ENCODE measurements at places on chromosomes 3 and 15. TPM values are rescaled to one million over a fixed set of nuclear protein-coding genes. Genes with fewer than 3 reads are reported as not detected.

DNA sequence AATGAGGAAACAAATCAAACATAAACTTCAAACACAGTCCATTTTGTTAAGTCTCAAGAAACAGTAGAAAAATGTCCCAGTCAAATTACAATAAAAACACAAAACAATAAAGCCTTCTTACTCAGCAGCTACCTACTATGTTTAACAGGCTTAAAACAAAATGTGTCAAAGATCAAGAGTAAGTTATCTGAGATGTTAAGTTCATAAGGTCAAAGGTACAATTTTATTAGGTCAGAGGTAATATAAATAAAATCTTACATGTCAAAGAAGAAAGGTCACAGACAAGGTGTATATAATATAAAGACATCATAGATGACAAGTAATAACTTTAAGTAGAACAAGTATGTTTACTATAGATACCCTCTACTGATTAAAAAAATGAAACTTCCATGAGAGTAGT lies 208.3 kb downstream of the SCAPER start:
- no peak for DNase-seq

GOLGA6L4 gene
- total RNA-seq, result 0.08 TPM

- no peak for DNase-seq
Observed at GRCh38 chr15:91142946-91143345, 42.9 kb downstream of the SV2B start.

SCAMP5 gene
- total RNA-seq, result 2.2 TPM

GRCh38 chr3:128551867-128552266 lies 58.9 kb upstream of the GATA2 start:
- DNase-seq, result no peak

GRCh38 chr3:126104742-126105605 lies 21.1 kb upstream of the SLC41A3 start:
- DNase-seq, result no peak

CA12 gene
- total RNA-seq, result 174 TPM

GRCh38 chr3:148428862-148429605 lies 268.7 kb upstream of the AGTR1 start:
- DNase-seq, result no peak

GRCh38 chr15:68298882-68299381 lies 21.4 kb downstream of the FEM1B start:
- peak; percentile 47 for DNase-seq

DNA sequence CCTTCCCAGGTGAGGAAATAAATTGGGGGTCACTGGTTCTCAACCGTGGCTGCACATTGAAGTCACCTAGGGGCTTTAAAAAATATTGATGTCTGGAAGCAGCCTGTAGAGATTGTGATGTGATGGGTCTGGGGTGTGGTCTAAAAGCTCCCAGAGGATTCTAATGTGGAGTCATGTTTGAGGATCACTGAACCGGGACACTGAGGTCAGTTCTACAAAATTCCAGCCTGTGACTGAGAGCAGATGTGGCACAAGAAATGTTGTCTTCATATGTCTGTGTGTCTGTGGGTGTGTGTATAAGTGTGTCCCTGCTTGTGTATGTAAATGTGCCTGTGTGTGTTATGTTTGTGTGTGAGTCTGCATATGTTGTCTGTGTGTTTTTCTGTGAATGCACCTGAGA lies 79.9 kb downstream of the TLE3 start:
- DNase-seq, result no peak

- no peak for DNase-seq
Observed at GRCh38 chr15:81685237-81685636, 311.2 kb upstream of the TMC3 start.

- peak; percentile 23 for DNase-seq
Observed at GRCh38 chr15:90716317-90716975, 700 bp upstream of the BLM start.

DNA sequence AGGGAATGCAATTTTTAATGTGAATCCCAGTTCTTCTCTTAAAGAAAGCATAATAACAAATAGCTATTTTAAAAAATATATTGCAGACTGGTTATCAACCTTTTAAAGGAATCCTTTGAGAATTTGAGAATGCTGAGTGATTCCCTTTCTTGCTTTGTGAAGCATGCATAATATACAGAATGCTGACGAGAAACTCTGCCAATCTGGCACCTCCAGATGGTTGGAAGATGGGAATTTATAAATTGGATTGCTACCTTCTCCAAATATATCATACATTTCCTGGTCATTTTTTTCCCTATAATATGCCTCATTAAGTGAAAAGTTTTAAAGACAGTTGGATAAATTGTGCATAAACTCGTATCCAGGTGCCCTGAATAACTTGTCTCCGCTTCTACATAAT lies 333.9 kb upstream of the ARPP21 start:
- DNase-seq, result no peak
